ENCODE measurements at places on chromosomes 16 and 17. TPM values are rescaled to one million over a fixed set of nuclear protein-coding genes. Genes with fewer than 3 reads are reported as not detected.

- DNase-seq: peak; percentile 38
Measured at GRCh38 chr17:41917679-41918313, 955 bp downstream of the ACLY start.

DNA sequence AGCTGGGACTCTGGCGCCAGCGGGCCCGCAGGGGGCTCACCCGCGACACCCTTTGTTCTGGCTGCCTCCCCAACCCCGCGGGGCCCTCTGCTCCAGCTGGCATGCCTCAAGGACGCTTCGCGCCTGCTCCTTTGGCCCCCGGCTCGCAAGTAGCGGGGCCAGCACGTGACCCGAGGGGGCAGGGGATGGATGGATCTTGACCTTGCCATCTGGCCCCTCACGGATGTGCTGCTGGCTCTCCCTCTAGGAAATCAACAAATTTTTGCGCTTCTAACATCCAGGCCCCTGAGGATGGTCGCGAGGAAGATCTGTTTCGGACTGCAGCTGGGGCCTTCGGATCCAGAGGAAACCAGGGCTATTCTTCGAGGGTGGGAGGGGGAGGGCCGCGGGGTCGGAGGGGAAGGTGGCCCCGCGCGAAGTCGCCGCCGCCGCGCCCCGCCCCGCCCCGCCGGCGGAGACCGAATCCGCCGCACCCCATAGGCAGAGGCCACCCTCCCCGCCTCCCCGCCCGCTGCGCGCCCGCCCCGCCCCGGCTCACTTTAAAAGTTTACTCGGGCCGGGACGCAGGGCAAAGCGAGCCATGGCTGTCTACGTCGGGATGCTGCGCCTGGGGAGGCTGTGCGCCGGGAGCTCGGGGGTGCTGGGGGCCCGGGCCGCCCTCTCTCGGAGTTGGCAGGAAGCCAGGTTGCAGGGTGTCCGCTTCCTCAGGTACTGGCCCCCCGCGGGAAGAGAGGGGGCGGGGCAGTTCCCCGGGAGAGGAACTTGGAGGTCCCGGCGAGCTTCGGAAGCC, at the start of gene ACSF2:
Gene ACSF2, plus strand, starts transcription at position 537 of the 790 bp plus-strand sequence. Its CDS starts 44 bp downstream, at position 581.
- peak; percentile 49 for DNase-seq

DNA sequence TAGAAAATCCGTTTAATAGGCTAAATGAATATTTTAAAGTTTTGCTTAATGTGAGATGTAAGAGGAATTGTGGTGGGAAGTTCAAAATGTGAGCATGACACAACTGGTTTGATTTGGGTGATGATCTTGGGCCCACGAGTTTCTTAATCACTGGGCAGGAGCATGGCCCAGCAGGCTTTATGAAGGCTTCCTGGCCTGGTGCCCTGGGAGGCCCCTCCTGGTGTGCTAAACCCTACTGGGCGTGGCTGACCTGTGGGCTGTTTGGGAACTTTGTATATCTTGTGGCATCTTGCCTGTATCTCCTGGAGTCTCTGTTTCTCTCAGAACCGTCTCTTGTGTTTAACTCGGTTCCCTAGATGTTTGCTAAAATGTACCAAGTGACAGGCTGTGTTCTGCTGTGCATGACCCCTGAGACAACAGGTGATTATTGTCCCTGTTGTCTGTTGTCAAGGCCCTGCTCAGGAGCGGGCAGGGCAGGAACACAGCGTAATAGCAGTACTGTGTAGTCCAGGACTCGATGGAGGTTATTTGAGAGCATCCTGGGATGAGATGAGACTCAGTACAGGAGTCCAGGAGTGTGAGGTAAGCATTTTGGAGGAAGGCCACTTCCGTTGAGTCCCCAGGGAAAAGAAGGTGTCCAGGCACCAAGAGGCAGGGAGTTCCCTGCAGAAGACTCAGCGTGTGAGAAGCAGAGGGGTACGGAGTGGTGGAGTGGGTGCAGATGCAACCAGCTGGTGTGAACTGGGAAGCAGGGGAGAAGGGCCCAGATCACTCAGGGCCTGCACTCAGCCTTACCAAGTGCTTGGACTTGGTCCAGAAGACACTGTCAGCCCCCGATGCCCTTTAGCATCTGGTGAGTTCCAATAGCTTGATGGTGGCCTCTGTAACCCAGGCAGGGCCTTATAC, 48.5 kb downstream of the B9D1 start:
- DNase-seq: peak; percentile 70

DNA sequence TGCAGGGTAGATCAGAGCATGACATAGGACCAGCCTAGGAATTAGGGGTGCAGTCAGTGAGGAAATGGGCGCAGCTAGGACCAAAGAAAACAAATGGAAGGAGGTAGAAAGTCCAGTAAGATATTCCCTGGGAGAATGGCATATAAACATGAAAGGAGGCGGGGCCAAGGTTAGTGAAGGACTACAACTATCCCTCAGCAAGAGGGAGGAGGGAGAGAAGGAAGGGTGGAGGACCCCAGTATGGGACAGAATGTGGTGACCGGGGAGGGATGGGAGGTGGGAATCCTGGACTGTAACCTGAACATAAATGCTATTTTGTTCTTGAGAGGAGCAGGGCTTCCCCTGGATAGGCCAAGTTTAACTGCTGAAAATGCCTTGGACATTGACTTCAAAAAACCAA, 22.8 kb downstream of the ITGB3 start:
- no peak for DNase-seq

- no peak for DNase-seq
Measured at GRCh38 chr16:81813648-81814047, 34.6 kb downstream of the PLCG2 start.

- no peak for DNase-seq
Measured at GRCh38 chr17:34423978-34424813, 61.2 kb upstream of the CCL1 start.

DNA sequence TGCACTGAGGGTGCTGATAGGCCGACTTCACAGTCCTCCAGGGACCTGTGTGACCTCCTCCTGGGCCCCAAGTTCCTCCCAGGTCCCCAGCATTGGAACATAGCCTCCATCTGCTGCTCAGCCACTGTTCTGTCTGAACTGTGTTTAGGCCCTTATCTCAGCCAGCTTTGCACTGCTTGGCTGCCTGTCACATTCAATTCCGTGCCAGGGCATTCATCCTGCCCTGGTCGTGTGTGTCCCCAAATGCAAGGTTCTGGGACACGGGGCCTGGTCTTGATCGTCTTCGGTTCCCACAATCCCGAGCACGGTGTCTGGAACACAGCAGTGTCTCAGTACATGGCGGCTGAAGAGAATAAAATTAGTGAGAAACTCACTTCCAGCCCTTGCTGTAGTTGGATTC, 69.9 kb upstream of the NFAT5 start:
- DNase-seq: no peak

The CCL4 gene
- total RNA-seq: not detected

- DNase-seq: no peak
Measured at GRCh38 chr16:977081-977701, 4.4 kb upstream of the SOX8 start.

DNA sequence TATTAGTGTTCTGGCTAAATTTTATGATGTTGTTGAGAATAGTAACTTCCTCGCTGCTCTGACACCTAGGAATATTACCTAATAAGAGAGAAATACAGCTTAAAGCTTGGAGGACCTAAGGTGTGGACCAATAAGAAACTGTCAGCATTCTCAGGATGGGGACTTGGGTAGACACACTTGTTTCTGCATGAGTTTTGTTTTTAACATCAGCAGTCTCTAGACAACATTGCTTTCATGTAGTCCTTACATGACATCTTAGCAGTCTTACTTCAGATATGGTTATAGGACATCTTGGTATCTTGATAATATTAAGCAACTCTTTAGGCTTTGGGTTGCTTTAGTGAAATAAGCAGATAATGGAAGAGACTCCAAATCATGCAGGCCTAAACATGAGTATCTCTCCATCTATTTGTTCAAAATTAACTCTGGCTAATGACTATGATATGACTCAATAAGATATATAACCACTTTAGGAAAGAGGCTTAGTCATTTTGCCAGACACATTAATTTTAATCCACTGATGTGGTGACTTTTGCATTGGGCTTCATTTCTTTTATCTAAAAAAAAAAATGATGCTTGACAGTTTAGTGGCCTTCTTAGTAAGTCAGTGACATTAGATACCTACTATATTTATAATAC, 84.5 kb downstream of the WNT3 start:
- DNase-seq: peak; percentile 76

- no peak for DNase-seq
Measured at GRCh38 chr16:64993464-64993863, 128.4 kb downstream of the CDH11 start.

The RAB37 gene
- 0.26 TPM for total RNA-seq

GRCh38 chr17:33689725-33690124, 396.6 kb upstream of the ASIC2 start:
- no peak for DNase-seq

DNA sequence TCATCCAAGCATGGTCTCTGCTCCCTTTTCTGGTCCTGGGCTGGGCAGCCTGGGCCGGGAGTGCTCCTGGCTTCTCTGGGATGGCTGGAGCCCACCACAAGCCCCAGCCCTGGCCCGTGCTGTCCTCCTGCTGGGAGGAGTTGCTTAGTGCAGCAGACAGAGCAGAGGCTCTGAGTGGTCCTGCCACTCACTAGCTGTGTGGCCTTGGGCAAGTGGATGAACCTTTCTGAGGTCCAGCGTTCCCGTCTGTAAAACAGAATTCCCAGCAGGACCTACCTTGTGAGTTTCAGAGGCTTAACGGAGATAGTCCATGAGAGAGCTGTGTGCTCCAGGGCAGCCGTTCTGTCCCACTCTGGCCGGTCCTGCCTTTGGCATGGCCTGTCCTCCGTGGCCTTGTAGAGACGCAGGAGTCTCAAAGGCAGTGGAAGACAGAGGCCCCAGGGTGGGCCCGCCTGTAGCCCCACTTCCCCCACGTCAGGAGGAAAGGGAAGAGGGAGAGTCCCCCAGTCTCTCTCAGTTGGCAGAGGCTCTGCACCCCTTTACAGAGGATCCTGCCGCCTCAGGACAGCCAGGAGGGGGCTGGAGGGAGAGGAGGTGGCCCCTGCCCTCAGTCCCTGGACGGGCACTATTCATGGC, 7.8 kb downstream of the MYO15B start:
- DNase-seq: no peak

The TBX2 gene
- total RNA-seq: 98.1 TPM

The SPAG5 gene
- 13.7 TPM for total RNA-seq

The FAM171A2 gene
- total RNA-seq: 5.0 TPM

The OR4D1 gene
- total RNA-seq: not detected

The LUC7L3 gene
- total RNA-seq: 35.2 TPM

- DNase-seq: peak; percentile 21
Measured at GRCh38 chr17:10648956-10649355, 8.2 kb downstream of the MYH3 start.

DNA sequence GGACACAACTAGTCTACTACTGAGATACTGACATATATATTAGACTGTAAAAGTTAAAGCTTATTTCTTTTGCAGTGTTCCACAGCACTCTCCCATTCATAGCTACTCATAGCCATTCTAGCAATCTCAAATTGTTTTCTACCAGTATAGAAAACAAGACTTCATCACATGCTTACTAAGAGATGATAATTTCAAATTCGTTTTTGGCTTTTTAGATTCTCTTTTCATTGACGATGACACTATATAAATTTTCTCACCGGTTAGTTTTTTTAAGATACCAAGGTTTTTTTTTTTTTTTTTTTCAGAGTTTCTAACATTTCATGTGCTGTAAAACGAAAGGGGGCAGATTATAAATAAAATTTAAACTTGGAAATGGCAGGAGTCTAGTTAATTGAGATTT, 17.9 kb downstream of the IKZF3 start:
- no peak for DNase-seq
